ENCODE measurements at places on chromosomes 7 and 10.

DNA sequence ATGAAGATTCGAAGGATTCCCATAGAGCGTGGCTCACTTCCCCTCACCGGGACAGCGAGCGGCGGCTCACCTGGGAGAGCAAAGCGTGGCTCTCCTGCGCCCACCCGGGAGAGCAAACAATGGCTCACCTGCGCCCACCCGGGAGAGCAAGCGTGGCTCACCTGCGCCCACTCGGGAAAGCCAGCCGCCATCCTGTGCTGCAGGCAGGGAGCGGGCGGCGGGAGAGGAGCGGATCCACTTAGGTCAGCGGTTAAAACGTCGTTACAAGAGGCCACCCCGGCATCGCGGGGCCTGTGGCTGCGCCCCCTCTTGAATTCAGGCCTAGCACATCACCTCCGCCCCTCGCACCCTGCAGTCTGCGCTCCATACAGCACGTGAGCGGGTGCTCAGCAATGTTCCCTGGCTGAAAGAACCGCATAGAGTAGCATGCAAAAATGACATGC lies 461 bp upstream of the FIGNL1 start:
- no peak for DNase-seq

DNA sequence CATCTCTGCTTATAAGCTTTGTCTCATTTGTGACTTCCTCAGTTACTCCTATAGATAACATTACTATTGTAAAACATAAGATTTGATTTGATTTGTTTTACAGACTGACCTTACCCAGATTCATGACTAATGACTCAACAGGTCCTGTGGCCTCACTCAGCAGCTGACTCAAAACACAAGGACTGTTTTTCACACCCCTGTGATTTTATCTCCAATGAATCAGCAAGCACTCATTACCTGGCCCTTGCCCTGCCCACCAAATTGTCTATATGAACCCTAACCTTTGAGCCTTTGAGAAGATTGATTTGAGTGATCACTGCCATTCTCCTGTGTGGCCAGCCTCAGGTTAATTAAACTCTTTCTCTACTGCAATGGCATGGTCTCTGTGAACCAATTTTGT lies 1064.6 kb upstream of the LRRTM3 start:
- no peak for DNase-seq

- peak; percentile 43 for DNase-seq
Observed at GRCh38 chr7:148697256-148698006, 1.3 kb upstream of the CUL1 start.

DNA sequence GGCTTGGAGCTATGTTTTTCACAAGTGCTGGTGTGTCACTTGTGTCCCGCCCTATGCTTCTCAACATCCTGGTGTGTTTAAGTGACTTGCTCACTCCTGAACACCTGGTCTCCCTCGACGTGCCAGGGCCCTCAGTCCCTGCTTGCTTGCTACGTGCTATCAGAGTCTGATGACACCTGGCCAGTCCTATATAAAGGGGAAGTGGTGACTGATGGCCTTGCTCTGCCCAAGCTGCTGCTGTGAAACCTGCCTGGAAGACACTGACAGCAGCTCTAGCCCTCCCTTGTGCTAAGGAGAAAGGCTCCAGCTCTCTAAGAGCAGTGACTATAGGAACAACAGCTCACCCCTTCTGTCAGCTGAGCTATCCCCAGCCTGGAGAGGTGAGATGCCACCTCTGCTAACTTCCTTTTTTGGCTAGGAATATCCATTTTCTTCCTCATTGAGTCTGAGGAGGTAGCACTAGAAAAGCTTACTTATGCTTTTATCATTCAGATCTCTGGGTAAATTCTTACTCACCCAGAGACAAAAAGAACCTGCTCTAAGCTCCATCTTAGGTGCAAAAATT lies 77.2 kb upstream of the PLXNA4 start:
- no peak for DNase-seq

DNA sequence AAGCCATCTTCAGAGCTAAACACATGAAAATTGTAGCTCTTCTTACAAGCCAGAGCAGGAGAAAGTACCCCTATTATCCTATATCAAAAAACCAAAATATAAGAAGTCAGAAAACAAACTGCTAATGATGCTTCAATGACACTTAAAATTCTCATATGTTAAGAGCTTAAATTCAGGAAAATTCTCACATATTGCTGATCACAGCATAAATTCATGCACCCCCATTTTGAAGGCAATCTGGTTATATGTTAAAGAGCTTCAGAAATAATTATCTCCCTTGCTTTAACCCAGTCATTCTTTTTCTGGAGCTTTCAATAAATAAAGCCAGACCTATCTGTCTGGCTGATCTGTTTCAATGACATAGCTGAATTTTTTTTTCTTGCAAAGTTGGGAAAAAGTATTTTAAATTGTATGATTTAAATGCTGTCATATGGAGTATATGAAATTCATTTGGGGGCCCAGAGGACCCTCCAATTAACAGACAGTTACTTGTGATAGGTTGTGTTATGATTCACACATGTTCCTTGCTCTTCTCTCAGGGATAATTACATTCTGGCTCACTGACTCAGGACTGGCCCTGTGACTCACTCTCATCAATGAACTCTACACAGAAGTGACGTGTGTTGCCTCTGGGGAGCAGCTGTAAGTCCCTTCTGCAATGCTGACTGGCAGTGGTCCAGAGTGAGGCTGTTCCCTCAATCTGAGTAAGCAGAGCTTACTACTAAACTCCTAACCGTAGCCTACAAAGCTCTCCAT lies 85.2 kb downstream of the HGF start:
- DNase-seq: no peak

Data from activated T-cell treated with anti-CD3 and anti-CD28 coated beads, Interleukin-2, amount 50 U/mL, for 1 hour (primary cell).